ENCODE measurements at places on chromosomes 6 and 20.

DNA sequence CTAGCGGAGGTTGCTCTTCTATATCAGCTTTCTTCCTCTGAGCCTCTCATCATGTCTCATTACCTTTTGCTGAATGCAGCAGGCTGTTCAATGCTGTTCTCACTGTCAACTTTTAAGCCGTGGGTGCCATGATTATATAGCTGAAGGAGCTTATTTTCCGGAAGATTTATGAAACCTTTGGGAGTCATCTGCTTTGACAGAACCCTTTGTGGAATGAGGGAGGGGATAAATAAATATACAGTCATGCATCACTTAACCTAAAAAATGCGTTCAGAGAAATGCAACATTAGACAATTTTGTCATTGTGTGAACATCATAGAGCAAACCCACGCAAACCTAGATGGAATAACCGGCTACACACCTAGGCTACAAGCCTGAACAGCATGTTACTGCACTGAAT is 102.2 kb upstream of the AKAP12 start:
- no peak for DNase-seq

DNA sequence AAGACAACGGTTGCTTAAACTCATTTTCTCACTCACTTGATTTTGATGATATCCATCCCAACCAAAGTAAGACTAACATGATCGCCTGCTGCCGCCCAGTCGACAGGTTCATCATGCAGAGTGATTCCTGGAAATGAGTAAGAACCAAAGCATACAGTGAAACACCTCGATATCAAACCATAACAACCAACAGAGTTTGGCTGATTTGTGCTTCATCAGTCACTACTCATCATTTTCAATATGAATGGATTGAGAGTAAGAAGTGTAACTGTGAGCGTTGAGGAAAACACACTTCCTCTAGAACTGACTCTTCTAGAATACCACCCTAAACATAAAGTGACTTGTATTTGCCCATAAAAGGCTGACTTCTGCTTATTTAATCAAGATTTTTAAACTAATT is 29.2 kb upstream of the ALDH8A1 start:
- DNase-seq = no peak

DNA sequence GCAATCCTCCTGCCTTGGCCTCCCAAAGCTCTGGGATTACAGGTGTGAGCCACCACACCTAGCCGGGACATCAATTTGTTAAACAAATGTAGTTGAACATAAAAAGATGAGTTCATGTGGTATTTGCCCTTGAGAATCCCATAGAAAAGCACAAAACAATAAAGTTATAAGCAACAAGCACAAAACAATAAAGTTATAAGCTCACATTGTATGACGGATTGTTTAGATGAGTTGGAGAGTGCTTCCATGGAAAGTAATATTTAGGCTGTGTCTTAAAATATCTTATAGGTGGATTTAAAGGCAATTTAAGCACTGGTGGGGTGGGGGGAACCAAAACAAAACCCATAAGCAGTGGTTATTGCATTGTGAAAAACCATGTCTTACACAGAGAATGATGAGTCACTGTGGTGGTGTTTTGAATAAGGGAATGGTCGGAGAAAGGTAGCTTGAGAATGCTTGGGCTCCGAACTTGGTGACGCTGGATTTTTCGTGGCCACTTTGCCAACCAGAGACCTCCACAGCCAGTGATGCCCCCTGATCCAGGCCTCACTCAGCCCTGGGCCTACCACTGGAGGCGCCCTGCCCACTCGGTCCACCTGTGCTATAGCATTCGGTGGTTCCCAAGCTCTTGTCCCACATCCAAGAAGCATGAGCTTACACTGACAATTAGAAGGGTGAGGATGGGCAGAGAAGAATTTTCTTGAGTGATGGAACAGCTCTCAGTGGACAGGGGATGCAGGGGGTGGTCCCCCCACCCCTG is 256.0 kb downstream of the CDKAL1 start:
- DNase-seq = no peak

DNA sequence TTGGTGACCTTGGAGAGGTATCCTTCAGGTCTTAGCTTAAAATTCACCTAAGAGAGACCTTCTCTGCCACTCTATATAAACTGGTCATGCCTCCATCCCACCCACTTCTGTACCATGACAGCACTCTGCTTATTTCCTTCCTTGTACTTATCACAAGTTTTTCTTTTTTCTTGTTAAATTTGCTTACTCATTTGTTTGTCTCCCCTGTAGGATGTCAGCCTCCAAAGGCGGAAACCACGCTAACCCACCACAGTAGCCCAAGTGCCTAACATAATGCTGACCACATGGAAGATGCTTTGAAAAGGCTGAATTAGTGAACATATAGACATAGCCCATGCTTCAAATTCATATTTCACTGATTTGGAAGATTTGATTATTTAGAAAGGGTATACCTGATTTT is 5.4 kb downstream of the BMP6 start:
- DNase-seq = no peak

DNA sequence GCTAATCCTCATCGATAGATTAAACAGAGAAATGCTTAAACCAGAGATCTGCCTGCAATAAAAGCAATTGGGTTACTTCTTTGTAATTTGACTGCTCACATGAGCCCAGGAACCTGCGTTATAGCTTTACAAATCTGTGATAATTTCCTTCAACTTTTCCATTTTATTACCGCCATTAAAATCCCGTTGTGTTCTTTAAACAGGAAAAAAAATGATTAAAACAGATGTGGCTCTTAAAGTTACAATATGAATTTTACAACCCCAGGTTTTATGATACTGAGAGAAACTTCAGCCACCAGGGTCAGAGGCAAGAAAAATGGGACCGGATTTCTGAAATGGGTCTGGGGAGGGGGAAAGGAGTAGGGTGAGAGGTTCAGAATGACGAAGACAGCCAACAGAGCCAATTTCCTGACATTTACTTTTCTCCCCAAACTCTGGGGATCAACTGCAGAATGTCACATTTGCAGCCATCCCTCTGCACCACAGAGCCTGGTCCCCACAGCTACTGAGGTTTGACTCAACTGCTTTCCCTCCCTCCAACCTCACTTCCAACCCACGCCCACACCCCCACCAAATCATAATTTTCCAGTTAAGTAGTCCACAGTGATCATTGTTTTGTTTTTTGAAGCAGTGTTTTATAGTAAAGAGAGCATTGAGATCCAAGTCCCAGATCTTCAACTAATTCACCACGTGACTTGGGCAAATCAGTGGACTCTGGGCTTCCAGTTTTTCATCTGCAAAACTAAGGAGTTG is 77.6 kb upstream of the EYA2 start:
- DNase-seq = no peak

- DNase-seq = no peak
These were observed 81.4 kb downstream of the JARID2 start for GRCh38 chr6:15327271-15327670.

DNA sequence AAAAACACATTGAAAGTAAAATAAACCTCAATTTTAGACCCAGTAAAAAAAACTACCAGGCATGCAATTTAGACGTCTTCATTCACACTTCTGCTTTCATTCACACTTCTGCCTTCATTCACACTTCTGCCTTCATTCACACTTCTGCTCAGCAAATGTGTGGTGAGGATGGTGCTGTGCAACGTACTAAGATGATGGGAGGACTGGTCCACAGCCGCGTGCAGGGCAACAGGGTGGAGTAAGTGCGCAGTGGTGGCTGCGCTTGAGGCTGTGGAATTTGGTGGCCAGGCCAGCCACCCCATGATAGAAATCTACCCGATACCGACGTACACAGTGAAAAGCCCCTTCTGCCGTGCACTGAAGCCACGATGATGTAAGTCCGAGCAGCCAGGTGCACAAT is 114.3 kb upstream of the CD93 start:
- DNase-seq = no peak

All from CMK (cell line).